Thymus (tissue), 14 donors: ENCODE measurements at places on chromosomes 7 and 10.

DNA sequence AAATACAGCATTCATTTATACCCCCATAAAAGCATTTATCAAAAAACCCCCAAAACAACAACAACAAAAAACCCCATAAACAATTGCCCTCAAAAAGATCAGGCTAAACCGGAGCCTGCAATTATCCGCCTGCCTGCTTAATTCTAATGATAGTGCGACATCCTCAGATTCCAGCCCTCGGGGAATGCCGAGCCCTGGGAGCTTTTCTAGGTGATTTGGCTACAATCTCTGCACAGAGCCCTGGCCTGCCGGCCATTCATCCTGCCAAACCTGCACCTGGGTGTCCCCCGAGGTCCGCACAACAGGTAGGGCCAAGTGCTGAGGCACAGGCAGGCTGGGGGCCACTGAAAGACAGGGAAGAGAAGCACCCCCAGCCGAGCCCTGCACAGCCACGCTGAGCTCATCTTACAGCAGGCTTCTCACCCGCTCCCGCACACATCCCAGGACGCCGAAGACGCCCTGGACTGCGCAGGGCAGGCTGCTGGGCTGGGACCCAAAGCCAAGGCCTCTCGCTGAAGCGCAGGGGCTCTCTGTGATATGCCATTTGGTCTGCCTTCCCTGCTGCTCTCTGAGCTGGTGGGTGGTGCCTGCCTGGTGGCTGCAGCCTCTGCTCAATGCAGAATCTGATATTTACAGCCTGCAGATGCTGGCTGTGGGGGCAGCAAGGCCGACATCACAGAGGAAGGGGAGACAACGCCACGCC is 57.5 kb downstream of the CAMK2B start:
- no peak for DNase-seq

DNA sequence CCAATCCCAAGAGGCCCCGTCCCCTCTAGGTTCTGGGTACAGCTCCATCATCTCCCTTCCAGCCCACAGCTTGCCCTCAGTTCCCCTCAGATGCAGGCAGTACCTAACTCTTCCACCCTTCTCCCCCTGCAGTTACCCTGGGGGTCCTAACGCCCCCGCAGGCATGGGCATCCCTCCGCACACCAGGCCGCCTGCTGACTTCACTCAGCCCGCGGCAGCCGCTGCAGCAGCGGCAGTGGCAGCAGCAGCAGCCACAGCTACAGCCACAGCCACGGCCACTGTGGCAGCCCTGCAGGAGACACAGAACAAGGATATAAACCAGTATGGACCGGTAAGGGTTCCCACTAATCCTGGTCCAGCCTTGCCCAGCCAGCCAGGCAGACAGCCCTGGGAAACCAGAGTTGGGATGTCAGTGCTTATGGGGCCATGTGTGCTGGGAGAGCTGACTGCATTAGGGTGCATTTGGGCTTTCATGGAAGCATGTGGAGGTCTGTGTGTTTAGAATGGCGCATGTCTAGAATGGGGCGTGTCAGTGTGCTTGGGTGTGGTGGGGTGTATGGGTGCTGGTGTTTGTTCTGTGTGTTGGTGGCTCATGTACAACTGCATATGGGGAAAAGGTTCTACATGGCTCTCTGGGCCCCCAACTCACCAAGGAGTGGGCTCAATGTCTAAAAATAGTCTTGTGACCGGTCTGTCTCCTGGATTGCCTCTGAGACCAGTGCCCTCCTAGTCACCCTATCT is 55.1 kb upstream of the PPIF start:
- no peak for DNase-seq

DNA sequence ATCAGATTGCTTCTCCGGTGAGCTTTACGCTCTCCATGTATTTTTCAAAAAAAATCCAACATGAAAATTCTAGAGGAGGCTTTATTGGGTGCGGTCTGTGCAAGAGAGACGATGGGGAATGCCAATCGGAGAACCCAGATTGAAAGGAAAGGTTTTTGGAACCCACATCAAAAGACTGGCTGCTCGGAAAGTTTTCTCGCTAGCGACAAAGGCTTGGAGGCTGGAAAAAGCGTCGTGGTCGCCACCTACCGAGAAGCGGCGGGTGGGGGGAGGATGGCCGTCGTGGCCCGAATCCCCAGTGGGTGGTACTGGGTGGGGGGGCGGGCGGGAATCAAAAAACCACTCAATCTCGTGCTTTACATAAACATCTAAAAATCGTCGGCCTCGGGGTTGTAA is 1.1 kb upstream of the GTF2I start:
- DNase-seq, result peak; percentile 62

DNA sequence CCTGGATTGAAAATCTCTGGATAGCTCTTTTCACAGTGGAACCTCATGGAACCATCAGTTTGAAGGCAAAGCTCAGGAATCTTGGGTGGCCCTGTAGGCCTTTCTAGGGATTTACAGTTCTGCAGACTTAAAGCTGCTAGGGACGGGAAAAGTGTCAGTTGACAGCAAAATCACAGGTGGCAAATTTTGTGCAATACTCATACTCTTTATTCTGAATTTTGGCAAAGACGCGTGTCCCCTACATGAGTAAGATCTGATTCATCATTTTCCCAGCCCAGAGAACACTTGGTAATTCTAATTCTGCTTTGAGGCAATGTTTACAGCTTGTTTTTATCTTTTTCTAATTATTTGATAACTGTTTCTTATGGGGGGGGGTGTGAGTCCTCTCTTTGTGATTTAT is 3.6 kb downstream of the LRRC17 start:
- no peak for DNase-seq

GRCh38 chr7:2651847-2652735 is 20.3 kb downstream of the TTYH3 start:
- DNase-seq, result no peak
